ENCODE measurements at places on chromosomes 13 and 19.

- no peak for DNase-seq
These were observed 209.5 kb downstream of the DNAJC15 start for GRCh38 chr13:43232873-43233265.

DNA sequence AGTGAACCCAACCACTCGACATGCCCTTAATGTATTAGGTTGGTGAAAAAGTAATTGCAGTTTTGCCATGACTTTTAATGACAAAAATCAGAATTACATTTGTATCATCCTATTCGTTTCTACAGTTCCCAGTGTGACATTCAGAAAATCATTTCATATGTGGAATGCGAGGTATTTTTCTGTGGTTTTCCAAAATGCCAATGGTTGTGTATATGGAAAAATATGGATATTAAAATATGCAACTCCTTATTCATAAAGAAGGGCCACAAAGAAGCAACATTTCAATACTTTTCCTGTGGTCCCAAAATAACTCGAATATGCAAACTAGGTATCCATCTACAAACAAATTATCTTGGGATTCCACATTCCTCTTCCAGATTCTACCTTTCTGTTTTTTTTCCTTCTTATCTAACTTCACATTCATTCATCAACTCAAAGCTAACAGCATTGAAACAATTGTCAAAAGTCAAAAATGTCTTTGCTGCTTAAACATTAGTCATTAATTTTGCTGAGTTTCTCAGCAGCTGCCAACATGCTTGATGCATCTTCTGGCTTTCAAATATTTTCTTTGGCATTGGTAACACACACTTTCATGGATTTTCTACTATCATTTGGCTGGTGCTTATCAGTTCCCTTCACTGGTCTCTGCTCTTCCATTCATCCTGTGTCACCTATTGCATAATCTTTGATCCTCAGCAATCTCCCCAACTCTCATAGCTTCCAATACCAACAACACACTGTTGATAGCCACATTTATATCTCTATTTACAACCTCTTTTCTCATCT is 1445.4 kb downstream of the EFNB2 start:
- DNase-seq = no peak

DNA sequence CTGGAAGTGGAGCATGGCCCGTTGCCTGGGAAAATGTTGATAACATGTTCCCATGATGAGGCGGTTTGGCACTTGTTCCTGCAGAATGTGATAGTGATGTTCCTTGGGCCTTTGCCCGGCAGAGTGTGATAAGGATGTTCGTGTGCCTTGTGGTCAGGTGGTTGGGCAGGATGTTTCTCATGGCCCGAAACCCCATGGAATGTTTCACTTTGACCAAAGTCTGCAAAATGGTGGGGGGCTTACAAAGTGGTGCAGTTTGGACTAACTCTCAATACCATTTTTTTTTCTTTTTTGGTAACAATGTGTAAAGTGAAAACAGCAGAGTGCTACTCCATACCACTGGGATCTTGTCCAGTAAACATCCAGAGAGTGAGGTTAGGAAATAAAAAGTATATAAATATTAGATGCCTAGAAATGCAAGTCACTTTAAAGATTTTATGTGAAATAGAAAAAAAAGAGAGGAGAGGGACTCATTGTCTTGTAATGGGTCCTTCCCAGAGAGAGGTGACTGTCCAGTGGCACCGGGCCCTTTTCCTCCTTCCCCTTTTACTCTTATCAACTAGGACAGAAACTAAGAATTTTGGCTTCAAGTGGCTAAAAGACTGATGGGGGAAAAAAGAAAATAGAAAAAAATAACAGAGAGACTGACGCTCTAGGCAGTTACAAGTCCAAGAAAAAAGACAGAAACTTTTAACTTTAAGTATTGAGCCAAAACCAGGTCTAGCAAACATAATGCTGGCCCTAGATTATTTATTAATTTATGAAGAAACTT is 5.7 kb downstream of the FPR3 start:
- no peak for DNase-seq

- DNase-seq = no peak
These were observed 343.0 kb downstream of the ITGBL1 start for GRCh38 chr13:101795460-101795859.

GRCh38 chr13:110047496-110047895 is 259.5 kb downstream of the COL4A1 start:
- no peak for DNase-seq

DNA sequence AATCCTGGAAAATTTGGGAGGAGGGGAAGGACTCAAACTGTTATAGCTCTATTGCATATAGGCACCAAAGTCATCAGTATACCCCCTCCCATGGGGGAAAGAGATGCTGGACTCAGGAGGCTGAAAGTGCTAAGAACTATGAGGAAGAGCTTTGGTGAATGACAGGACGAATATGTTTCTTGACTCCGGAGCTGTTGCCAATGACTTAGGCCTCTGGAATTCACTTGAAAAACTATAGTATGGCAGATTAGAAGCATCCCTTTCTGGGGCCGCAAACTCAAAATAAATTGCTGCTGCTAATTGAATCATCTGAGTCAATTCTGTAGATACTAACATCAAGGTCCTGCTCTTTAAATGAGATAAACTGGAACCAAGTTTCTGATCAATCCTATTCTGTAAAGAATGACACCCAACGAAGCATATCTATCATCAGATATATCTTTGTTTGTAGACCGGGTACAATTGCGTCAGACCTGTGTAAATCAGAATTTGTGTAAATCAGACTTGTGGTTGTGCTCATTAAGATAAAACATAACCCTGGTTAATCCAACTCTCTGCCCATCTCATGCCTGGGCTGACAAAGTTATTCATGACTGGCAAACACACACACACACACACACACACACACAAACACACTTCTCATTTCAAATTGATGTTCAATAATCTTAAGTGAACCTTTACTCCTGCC is 1793.8 kb upstream of the PCDH20 start:
- DNase-seq = no peak

- no peak for DNase-seq
These were observed 283.0 kb downstream of the SHISA2 start for GRCh38 chr13:25768838-25769237.

GRCh38 chr13:111657013-111657412 is 336.6 kb downstream of the TEX29 start:
- DNase-seq = no peak

- DNase-seq = no peak
These were observed 32.0 kb upstream of the TMEM255B start for GRCh38 chr13:113726961-113727411.

DNA sequence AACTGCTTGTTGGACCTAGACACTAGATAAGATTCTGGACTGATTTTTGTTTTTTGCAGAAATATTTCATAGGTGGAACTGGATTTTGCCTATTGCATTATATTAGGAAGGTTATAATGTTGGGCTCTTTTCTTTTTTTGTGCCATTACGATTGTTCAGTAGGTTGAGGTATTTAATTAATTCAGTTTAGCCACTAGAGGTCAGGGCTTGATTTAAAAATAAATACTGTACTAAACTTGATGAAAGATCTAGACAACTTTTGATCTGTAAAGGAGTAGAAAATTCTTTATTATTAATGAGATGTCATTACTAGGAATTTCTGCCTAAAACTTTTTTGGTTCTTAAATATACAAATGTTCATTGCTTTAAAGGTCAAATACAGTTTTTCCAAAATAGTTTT is 15.2 kb upstream of the SUPT20H start:
- DNase-seq = no peak

DNA sequence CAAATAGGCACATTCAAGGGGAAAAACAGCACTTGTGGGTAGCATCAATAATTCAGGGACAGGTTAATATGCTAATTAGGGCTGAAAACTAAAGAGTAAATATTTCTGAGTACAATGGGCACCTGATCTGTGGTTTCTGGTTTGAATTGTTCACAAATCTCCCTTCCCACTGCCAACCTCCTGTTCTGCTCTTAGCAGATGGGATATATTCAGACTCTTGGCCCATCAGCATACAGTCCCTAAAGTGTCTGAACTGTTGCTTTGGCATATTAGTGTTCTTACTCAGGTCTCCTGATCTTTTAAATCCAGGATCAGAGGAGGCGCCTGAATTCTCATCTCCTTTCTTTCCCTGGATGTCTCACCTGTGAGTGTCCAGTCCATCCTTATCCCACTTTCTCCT is 8.2 kb upstream of the LRCH1 start:
- DNase-seq = no peak

GRCh38 chr13:30810801-30811200 is 75.5 kb downstream of the ALOX5AP start:
- DNase-seq = no peak

DNA sequence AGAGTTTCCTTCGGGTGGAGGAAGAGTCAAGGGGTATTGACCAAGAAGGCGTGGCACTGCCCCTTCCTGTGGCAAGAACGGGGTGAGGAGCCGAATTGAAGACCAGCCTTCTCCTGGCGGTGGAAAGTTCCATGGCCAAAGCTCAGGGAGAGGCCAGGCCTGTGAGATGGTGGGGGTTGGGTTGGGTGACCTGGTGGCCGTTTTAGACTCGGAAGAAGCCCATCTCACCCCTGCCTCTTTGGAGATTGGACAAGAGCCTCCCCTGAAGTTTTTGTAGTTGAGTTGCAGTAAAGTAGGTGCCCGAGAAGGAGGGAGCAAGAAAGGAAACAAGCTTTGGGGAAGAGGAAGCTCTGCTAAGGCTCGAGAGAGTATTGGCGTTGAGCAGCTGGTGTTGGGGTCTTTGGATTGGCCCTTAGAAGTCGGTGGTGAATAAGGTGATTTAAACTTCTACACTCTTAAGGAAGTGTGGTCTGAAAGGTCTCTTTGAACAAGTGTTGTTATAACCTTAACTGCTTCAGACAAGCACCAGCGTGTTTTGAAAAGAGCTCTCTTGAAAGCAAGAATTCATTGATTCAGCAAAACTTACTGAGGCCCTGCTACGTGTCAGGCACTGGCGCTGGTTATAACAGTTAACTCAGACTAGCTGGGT is 964 bp downstream of the SPINT2 start:
- no peak for DNase-seq

- no peak for DNase-seq
These were observed 11.4 kb upstream of the ZNF724 start for GRCh38 chr19:23261496-23262020.

GRCh38 chr13:111330066-111330610 is 9.7 kb downstream of the TEX29 start:
- no peak for DNase-seq

GRCh38 chr13:73991884-73992283 is 142.3 kb downstream of the KLF12 start:
- no peak for DNase-seq

DNA sequence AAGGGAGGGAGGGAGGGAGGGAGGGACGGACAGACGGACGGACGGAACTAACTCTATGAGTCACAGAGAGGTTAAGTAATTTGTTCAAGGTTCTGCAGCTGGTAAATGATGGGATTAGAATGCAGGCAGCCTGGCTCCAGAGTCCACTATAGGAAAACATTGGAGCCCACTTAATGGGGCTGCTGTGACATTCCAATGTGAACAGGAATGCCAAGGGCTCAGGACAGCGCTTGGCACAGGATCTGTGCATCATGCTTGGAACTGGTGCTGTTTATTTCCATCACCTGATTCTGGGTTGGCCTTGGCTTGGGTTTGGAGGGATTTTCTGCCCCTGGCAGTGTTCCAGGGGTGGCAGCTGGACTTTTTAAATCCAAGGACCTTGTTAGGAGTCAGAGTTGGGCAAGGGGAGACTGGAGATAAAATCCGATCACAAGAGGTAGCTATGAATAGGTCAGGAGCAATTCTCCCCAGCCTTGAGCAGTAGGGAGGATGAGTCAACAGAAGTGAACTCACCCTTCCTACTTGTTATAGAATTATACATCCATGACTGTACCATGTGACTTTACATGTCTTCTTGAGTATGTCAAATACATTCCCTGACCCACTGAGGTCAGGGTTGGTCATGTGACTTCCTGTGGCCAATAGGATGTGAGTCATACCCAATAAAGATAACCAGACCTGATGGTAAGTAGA is 7.8 kb upstream of the HIF3A start:
- no peak for DNase-seq

- DNase-seq = no peak
These were observed 256.9 kb downstream of the ZNF536 start for GRCh38 chr19:30629086-30629485.

DNA sequence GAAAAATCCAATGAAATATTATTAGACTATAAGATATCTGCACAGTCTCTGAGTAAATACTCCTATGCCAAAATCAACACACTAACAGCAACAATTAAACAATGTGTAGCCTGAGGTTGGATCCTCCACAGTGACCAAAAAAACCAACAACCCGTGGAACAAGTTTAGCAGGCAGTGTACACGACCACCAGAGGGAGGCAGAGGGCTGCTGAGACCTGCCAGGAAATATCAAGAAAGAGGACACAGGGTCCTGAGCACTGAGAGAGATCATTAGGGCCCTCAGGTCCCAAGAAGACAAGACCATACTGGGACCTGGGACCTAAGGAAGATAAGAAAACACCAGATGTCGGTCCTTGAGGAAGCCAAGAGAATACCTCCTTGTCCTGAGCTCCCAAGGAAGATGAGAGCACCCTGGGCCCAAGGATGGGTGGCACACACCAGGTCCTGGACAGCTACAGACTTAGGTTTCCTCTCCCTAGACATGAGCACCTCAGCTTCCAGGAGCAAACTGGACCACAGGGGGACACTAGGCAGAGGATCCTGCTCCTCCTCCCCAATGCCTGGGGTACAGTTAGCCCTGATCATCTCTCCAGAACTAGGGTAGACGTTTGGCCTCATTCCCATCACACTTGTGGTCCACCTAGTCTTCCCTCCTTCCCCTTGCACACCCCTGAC is 822 bp upstream of the ZNF274 start:
- peak; percentile 57 for DNase-seq

GRCh38 chr13:95697052-95697680 is 20.2 kb downstream of the DNAJC3 start:
- no peak for DNase-seq

GRCh38 chr13:85413664-85414063 is 385.6 kb downstream of the SLITRK6 start:
- DNase-seq = no peak

- DNase-seq = no peak
These were observed 11.2 kb downstream of the IL17D start for GRCh38 chr13:20714563-20715329.

DNA sequence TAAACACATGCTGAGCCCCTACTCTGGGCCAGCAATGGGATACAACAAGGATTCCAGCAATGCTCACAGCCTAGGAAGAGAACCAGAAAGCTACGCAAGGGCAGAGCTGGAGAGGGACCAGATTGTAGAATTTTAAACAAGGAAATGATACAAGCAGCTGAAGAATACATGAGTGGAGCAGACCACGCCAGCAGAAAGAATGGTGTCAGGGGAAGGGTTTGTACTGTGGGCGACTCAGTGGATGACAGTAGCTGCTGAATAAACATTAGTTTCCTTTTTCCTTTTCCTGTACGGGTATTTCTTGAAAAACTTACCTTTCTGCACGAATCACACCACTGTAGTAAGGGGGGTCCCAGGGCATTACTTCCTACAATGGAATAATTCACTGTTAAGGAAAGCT is 30.7 kb downstream of the MIPEP start:
- no peak for DNase-seq

DNA sequence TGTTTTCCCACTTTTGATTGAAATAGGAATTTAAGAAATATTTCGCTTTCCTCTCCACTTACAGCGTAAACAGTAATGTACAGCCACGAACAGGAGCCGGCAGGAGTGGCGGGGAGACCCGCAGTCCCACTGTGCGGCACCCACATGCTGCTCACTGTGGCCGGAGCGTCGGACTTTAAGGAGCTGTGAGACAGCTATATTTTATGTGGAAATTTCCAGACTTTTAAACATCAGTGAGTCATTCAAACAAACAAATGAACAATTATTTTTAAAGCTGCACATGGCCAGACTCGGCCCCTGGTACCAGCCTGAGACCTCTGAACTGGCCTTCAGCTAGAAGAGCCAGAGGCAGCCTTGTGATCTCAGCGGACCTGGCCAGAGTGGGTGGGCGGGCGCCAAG is 52.5 kb downstream of the CRYL1 start:
- no peak for DNase-seq
